Stimulated activated CD4-positive, alpha-beta T cell treated with anti-CD3 and anti-CD28 coated beads, Interleukin-15, amount 100 ng/mL, for 48 hours (primary cell): ENCODE measurements at places on chromosomes 1 and 21.

DNA sequence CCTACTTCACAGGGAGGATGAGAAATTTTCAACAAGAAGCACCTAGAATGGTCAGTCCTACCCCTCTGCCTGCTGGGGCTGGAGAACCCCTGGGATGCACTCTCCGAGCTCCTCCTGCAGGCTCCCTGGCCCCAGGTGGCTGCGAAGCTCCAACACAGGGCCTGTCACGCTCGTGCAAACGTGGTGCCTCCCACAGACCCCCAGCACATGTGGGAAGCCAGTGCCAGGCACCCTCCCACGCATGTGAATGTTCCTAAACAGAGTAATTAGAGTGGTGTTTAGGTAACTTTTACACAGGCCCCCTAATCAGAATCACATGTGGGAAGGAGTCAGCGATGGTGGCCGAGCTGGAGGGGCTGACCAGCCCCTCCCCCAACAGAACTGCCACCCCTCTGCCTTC is 28.4 kb downstream of the GLIS1 start:
- no peak for DNase-seq

- no peak for DNase-seq
Measured at GRCh38 chr1:97593192-97593591, 327.6 kb downstream of the DPYD start.

- no peak for DNase-seq
Measured at GRCh38 chr1:244552336-244552735, 91.3 kb downstream of the CATSPERE start.

DNA sequence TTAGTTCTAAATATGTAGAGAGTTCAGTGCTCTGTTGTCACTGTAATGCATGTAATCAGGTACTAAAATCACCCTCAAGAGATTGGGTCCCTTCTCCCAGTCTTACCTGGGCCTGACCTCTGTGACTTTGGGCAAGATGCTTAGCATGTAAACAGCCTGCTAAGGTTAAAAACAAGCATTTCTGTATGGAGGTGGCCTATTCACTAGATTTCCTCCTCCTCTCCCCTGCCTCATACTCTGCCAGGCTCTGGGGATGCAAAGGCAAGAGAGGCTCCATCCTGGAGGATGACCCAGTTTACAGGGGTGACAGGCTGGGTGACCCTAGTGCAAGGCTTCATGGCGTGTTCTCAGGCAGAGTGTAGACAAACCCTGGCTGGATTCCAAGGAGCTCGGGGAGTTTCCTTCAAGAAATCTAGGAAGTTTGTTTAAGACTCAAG is 28.8 kb downstream of the VANGL2 start:
- DNase-seq: no peak

DNA sequence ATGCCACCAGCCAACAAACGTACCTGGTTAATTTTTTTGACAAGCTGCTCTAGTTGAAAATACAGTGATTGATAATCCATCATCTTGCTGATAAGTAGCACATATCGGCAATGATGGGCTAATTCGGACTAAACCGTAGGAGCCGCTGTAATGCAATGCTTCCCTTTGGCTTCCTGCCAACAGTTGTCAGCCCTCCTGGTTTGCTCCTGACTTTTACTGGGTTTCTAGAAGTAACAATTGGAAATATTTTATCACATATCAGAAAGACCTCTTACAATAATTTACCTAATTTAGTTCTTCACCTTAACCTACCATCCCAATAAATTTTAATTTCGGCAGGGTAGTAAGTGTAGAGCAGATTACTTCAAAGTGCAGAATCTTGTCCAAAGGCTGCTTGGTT is 148.5 kb downstream of the DHRS3 start:
- no peak for DNase-seq

DNA sequence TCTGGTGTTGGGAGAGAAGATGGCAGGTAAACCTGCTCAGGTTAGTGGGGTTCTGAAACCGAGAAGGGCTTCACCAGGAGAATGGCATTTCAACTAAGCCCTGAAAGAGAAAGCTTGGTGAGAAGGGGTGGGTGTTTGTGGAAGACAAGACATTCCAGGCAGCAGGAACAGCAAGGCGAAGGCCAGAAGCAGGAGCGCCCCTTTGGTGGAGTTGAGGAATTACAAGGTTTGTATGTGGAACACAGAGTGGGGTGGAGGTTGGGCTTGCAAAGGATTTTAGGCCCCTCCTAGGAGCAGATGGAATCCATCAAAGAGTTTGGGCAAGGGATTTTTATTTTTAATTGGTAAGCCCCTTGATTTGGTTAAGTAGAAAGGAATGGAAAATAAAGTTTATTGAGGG is 24.8 kb upstream of the ELOA start:
- no peak for DNase-seq

- no peak for DNase-seq
Measured at GRCh38 chr1:204688776-204689175, 3.2 kb upstream of the LRRN2 start.

DNA sequence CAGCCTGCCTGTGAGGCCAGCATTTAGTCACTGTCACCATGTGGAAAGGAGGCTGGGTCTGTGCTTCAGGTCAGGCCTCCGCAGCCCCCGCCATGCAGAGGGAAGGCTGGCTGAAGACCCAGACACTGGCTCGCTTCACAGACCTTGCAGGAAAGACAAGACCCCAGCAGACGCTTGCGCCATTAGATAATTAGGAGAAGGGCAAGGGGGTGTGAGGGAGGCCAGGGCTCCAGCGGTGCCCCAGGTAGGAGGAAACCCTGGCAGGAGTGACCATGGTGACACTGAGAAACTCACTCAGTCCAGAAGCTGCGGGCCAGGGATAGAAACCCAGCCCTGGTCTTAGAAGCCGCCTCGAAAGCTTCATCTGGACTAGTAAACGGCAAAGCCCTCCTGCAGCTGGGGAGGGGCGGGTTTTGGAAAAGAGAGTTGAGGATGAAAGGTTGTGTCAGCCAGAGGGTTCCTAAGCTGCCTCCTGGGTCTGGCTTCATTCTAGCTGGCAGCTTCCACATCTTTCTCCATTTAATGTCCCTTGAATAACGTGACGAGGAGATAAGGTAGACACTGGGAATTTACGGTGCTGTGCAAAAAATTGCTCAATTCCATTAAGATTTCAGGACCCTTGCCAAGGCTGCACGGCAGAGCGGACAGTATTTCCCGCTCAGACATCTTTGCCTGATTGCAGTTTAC is 294.1 kb upstream of the VAMP3 start:
- no peak for DNase-seq

DNA sequence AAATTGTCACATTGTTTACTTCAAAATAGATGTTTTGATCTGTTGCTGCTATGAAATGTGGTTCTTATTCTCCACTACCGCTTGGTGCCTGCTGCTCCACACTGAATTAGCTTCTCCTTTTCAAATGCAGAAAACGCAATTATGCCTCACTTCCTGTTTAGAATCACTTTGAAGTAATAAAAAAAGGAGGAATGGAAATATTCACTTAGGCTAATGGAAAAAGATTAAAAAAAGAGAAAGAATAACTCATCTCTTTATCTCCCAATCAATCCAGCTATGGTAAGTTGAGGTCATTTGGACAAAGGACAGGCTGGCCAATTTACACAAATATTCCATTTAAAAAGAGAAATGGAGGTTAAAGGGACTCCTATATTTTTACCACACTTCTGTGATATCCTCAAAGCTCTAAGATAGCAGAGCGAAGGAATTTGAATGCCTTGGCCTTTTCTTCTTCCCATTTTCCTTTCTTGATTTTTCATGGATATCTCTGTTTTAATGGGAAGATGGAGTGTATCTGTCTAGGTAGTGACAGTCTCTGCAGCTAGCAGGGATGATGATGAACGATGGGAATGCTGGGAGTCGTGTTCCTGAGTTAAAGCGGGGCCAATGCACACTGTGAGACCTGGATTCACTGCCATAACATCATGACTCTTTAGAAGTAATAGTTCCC is 35.7 kb downstream of the RGS5 start:
- no peak for DNase-seq

GRCh38 chr1:37663426-37664000 is 28.8 kb upstream of the CDCA8 start:
- DNase-seq: no peak

DNA sequence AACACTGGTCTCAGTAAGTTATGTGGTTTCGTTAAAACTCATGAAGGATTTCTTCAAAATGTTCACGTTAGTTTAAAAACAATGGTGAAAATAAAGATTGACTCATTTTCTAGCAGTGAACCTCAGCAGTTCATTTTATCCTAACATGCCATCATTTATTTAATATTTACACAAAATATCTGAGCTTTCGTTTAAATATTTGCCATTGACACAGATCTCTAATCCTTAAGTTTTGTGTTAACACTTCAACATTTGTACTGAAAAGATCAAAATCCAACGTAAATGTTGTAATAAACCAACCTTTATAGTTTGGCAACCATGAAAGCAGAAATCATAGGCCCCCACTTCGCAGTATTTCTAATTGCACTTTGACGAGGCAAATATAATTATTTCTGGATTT is 1129.5 kb downstream of the PLA2G4A start:
- DNase-seq: no peak
